HEK293T (cell line): ENCODE measurements at places on chromosomes 11 and 22.

- DNase-seq = no peak
These were observed 1321.7 kb downstream of the TBC1D22A start for GRCh38 chr22:48084041-48084728.

GRCh38 chr11:128399251-128400121, 187.9 kb downstream of the ETS1 start:
- no peak for DNase-seq

DNA sequence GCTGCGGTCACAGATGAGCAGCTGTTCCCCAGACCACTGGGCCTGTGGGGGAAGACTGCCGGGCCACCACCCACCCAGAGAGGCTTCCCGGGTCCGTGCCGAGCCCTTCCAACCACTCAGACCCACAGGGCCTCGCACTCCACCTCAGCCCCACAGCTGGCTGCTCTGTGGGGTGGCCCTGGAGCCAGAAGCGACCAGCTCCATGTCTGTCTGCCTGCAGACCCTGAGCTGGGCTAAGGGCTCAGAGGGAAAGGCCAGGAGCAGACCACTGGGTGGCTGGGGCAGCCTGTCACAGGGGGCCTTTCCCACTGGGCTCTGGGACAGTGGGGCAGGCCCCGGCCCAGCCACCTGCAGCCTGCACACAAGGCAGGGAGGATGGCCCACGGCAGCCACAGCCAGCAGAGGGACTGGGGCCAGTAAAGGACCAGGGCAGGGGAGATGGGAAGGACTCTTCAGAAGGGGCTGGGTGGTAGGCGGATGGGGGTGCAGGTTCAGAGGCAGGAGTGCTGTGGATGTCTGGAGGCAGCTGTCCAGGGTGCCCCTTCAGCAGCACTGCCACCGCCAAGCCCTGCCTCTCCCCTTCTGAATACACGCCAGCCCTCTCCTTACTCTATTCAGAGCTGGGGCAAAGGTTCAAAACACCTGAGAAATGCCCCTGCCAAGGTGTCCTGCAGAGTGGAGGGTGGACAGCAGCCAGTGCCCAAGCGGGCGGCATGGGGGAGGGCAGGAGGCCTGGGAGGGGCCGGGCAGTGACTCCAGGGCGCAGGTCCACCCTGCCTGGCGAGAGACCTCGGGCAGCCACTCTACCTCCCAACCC, 32.2 kb downstream of the GNB1L start:
- no peak for DNase-seq

DNA sequence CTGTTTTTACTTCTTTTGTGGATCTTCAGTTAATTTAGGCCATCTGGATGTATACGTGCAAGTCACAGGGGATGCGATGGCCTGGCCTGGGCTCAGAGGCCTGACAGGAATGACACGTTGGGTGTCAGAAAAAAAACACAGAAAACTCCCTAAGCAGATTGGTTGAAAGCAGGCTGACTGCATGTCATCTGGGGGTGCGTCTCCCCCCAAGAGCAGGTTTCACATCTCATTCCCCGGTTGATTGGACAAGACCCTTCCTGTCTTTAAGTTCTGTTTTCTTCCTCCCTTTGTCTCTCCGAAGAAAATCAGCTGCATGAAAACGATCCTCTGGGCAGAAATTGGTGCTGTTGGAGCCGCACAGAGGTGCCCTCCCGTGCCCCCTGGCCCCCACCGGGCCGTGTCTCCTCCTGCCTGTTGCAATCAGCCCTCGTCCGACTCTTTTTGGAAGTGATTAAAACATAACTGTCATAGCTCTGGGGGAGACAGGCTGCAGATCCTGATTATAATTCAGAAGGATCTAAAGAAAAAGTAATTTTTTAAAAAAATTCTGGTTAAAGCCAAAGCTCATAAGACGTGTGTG, 71.8 kb upstream of the PARVG start:
- no peak for DNase-seq

GRCh38 chr11:88683024-88683423, 345.5 kb upstream of the CTSC start:
- DNase-seq = no peak

DNA sequence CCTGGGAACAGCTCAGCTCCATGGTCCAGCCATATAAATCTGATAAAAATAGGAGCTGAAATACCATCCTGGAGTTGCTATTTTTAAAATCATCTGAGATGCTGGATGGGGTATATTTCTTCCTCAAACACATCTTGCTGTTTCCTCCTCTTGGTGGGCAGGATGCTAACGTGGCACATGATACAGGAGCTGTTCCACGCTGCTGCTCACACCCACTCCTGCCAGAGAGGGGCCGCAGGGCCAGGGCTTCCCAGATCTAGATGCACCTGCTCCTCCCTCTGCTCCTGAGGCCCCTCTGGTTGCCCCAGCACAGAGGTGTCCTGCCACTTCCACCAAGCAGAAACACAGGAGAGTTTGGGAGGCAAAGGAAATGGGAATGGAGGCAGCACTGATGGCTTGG, 3.3 kb upstream of the ST3GAL4 start:
- DNase-seq = no peak

- DNase-seq = peak; percentile 19
These were observed 180.7 kb downstream of the MPPED1 start for GRCh38 chr22:43592476-43592875.

GRCh38 chr11:13674799-13675509, 6.5 kb downstream of the FAR1 start:
- DNase-seq = no peak

GRCh38 chr22:30047364-30047738, 32.9 kb upstream of the HORMAD2 start:
- peak; percentile 11 for DNase-seq

DNA sequence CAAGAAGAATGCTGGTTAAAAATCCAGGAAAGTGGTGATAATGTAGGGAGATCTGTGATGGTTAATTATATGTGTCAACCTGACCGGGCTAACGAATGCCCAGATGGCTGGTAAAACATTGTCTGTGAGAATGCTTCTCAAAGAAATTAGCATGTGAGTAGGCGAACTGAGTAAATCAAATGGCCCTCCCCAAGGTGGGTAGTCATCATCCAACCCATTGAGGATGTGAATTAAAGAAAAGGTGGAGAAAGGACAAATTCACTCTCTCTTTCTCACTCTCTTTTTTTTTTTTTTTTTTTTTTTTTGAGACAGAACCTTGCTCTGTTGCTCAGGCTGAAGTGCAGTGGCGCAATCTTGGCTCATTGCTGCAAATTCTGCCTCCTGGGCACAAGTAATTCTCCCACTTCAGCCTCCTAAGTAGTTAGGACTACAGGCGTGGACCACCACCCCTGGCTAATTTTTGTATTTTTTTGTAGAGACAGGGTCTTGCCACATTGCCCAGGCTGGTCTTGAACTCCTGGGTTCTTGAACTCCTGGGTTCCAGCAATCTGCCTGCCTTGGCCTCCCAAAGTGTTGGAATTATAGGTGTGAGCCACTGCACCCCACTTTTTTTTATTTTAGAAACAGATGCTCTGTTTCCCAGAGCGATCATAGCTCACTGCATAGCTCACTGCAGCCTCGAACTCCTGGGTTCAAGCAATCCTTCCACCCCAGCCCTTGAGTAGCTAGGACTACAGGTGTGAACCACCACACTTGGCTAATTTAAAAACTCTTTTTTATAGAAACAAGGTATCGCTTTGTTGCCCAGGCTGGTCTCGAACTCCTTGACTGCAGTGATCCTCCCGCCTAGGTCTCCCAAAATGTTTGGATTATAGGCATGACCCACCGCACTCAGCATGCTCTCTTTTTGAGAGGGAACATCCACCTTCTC, 22.0 kb upstream of the P2RY6 start:
- no peak for DNase-seq

- DNase-seq = no peak
These were observed 244.1 kb upstream of the API5 start for GRCh38 chr11:43067681-43068080.

GRCh38 chr22:42596336-42596735, 18.3 kb downstream of the POLDIP3 start:
- no peak for DNase-seq

- DNase-seq = no peak
These were observed 400.3 kb downstream of the MIAT start for GRCh38 chr22:27057717-27058116.

GRCh38 chr11:83020942-83021779, 50.5 kb downstream of the RAB30 start:
- DNase-seq = no peak

- DNase-seq = no peak
These were observed 25.6 kb downstream of the SEZ6L start for GRCh38 chr22:26194877-26195276.

- no peak for DNase-seq
These were observed 93.6 kb downstream of the NELL1 start for GRCh38 chr11:20762980-20763379.

DNA sequence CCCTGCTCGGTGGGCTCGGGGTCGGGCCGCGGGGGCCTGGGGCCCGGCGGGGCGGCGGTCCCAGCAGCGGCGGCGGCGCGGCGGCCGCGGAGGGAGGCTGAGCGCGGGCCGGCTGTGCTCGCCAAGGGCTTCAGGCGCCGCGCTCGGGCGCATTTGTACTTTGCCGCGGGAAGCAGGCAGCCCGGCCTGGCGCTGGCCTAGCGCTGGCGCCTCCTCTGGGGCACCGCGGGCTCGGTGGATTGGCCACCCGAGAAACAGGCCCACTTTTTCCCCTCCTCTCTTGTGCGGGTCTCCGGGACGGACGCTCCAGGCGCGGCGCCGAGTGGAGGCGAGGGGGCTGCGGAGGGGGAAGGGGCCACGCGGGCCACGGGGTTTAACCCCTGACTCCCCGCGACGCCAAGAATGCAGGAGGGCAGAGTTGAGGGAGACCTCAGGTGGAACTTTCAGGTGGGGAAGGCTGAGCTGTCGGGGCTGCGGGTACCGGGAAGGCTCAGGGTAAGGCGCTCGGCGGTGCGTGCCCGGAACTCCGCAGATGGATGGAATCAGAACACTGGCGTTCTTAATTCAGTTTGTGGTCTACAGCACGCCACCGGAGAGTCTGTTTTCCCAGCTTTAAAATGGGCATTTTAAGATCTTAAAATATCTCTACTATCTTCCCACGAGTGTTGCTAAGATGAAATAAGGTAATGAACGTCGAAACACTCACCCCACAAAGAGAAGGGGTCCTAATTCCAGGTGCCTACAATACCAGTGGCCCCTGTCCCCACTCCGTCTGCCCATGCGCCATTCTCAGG, at the start of gene CHRDL2:
Gene CHRDL2, minus strand, starts transcription at position 126 of the 794 bp plus-strand sequence. CDS start 538 bp downstream, outside the sequence.
- DNase-seq = no peak

DNA sequence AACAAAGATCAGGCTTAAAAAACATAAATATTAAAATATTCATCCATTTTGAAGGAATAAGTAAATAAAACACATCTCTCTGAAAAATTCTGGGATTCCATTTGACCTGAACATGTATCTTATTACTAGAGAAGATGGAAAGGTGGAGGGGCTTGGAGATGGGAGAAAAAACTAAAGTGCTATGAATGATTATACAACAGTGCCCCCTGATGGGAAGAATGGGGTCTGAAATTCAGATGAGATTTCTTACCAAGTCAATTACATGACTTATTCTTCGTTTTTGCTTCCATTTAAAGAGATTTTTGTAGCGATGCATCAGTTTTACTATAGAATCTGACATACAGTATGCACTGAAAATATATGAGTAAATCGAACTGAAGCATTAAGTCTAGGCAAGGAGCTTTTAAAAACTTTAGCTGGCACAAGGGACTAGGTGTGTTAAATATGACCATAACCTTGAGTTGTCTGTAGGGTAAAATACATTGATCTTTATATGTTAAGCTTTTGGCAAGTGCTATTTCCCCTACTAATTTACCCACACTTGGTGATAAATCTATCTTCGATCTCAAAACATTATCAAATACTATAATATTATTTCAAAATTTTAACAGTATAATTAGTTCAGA, 718.8 kb downstream of the CNTN5 start:
- DNase-seq = peak; percentile 23

DNA sequence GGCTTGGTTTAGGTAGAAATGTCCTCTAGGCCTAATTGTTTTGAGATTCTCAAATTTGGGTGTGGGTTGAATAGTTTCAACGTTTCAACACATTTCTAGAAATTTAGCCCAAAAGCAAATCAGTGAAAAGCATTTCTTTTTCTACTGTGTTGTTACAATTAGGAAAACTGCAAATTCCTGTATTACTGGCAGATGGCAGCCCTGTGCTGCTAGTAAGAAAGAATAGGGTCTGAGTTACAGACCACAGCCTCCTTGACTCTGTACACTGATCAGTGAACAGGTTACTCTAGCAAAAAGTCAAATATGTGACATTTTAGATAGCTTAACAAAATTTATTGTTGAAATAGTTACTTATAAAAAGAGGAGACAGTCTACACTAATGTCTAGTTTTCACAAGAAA, 703.0 kb downstream of the JRKL start:
- DNase-seq = no peak

DNA sequence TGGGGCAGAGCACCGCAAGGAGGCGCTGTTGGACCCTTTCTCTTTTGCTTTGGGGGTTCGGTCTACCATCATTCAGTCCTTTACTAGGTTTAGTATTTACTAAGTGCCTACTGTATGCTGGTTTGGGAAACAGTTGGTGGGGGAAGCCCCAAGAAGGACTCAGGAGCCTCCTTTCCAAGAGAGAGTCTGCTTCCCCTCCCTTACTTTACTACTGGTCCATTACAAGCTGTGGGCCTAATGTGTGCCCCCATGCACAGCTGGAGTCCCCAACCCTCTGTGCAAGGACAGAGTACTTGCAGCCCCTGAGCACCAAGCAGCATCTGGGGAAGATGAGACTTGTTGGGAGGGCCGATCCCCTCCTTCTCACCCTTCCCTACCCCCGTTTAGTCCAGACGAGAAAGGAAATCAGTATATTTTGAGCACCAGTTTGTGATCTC, 876 bp upstream of the UBE2L6 start:
- no peak for DNase-seq

DNA sequence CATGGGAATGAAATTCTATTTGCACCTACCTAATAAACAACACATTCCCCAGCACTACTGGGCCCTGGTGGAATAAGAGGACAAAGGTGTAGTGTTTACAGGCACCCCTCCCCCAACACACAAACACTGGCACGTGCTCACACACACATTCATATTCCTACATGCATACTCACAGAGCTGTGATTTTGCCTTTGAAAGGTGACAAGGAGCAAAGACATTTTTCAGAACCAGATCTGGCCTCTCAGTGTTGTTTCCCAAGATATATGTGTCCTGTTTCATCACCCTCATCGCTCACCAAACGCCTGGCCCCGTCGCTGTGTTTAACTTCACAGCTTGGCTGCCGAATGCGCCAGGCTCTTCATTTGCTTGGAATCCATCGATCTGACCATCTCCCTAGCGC, 292.6 kb downstream of the NTM start:
- DNase-seq = no peak

DNA sequence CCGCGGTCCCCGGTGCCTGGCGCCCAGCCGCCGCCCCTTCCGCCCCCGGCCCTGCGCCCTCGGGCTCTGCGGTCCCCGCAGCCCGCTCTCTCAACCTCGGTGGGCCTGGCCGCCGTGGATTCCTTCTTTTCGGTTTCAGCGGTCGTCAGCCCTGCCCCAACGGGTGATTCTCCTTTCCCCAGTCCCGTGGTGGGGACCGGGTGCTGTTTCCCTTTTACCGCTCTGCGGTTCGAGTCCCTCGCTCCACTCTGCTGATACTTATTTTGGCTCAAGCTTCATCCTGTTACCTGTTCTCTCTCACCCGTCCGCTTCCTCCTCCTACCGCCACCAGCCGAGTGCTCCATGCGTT, 494 bp downstream of the ZDHHC5 start:
- no peak for DNase-seq

GRCh38 chr11:105524286-105524685, 85.6 kb upstream of the GRIA4 start:
- no peak for DNase-seq

GRCh38 chr22:20241579-20242392, 26.3 kb downstream of the RTN4R start:
- DNase-seq = no peak

- DNase-seq = peak; percentile 56
These were observed 20.8 kb upstream of the ZBED5 start for GRCh38 chr11:10878408-10879214.

- no peak for DNase-seq
These were observed 400.0 kb downstream of the SOX6 start for GRCh38 chr11:15956302-15956701.
